Non-pigmented ciliary epithelial cell (primary cell): ENCODE measurements at places on chromosomes 1 and 21.

DNA sequence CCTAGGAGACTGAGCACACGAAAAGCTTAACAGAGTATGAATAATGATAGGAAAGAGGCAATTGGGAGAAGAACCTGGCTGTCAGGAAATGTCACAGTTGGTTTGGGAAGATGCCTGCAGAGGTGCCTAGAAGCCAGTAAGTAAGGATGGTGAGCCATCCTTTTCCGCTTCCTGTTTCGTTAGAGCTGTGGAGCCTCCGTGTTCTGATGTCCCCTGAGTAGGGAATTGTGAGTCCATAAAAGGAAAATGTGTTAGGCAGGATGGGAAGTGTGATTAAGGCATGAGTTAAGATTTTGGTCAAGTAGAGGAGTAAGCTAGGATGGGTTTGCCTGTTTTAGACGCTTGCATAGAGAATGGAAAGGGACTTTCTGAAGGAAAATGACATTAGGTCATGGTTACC, 9.0 kb downstream of the CLIC4 start:
- no peak for DNase-seq

DNA sequence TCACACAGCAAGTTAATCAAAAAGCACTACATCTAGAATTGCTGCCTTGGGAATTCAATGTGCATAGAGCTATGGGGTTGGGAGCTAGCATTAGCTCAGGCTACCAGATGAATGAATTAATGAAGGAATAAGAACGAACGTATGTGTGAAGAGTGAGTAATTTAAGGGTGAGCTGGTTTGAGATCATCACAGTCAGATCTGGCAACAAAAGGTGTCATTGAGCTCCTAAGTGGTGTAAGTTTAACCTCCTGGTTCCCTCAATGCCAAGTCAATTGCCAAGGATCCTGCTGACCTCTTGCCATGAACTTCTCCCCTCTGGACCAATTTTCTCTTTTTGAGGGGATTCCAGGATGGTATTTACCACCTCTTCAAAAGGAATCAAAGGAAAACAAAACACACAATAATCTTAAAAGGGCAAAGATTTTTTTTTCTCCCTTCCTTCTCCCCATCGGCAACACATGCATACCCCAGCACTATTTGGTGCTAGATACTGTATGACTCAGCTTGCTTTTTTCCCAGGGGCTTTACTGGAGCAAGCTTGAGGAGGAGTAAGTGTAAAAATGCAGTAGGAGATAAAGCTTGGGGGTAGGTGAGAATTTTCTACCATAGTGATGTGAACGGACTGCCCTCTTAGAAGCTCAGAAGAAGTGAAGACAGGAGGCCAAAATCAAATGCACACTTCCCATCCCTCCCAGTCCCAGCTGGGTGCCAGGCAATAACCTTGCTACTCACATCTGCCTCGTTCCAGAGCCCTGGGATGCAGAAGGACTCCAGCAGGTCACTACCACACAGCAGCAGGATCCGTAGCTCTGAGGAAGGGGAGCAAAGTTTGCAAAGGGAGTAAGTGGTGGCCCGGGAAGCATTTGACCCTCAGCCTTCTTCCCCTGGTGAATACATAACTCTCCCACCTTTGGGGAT, 92.0 kb downstream of the LAMC2 start:
- no peak for DNase-seq

- DNase-seq, result no peak
Measured at GRCh38 chr1:16989676-16990391, 9.4 kb upstream of the MFAP2 start.

DNA sequence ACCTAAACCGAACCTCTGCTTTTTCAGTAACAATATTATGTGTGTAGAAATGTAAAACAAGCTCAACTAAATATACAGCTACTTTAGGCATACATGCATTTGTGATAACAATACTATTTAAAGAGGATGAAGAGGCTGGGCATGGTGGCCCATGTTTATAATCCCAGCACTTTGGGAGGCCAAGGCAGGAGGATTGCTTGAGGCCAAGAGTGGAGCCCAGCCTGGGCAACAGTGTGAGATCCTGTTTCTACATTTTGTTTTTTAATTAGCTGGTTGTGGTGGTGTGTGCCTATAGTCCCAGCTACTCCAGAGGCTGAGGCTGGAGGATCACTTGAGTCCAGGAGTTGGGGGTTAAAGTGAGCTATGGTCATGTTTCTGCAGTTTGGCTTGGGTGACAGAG, 73.6 kb upstream of the LYPLAL1 start:
- no peak for DNase-seq

DNA sequence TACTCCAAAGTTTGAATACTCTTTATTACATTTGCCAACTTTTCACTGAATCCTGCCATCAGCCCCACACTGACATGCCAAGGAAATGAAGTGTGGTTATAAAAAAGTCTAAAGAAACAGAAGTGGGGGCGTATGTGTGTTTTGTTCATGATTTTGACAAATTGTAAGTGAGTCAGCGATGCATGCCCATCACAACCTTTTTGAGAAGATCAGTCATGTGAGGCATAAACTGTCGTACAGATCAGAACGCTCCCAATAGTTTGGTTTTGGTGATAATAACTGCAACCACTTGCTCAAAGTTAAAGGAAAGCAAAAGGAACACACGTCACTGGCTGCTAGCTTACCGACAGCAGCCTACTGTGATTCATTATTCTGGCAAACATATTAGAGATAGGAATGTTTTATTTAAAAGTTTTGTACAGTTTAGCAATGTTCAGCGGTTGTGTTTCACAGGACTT, 95.6 kb downstream of the RGS2 start:
- DNase-seq, result peak; percentile 85

GRCh38 chr21:35324372-35325220, 275.5 kb upstream of the RUNX1 start:
- peak; percentile 28 for DNase-seq

GRCh38 chr1:119160409-119160808, 20.0 kb upstream of the WARS2 start:
- DNase-seq, result no peak

GRCh38 chr1:37822906-37823815, 15.2 kb upstream of the YRDC start:
- no peak for DNase-seq

DNA sequence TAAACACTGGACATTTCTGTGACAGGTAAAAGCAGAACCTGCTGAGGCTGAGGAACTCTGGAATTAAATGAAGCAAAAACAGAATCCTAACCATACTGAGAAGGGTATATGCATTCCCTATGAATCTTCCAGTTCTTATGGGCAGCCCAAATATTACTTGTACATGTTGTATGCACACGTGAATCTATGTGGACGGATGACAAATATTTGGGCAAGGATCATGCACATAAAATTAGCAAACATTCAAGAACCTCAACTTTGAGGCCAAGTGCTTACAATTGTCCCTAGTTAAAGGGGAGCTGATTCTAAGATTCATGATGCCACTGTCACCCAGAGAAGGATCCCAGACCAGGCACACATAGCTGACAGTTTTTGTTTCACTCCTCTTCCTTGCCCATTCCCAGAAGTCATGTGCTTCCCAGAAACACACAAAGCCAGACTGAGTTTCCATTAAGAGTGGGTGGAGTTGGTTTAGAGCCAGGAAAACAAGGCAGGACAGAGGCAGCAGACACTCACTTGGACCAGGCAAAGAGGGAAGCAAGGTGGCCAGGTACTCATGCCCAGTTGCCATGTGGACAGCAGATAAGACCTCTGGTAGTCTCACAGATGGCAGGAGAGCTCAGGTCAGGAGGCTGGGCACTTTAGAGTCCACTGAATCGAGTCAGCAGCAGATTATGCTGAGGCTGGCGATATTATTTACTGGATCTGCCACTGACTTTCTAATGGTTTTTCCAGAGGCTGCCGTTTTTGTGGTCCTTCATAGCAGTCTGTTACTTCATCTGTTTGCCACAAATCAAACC, 25.6 kb downstream of the AK2 start:
- DNase-seq, result no peak

GRCh38 chr21:26194811-26195251, 24.3 kb upstream of the APP start:
- DNase-seq, result no peak

DNA sequence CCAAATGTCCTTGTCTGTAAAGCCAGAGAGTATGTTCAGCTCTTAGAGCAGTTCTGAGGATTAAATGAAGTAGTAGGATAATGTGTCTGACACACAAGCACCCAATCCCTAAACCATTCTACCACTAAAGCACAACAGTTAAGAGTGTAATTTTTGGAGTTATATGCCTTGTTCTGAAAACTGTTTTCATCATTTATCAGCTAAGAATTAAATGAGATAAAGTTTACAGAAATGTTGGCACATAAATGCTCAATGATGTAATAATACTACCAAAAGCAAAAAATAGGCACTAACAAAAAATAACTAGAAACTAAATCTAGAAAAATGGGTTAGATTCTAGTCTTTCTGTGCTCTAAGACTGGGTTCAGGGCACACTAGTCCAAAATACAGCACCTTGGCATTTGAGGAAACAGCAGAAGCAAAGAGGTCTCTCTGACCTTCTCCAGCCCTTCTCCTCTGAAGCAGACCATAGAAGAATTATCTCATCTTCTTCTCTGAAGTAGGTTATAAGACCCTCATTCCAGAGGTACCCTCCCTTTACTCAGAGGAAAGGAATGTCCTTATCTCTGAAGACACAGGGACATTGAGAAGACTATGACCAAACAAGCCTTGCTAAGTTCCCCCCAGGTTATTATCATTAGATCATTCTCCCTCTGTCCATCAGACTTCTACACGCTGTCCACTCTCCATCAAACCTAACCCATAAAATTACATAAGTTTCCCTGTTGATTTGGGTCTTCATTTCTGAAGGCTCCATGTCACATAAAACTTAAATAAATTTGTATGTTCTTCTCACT, 20.6 kb downstream of the ABL2 start:
- no peak for DNase-seq

GRCh38 chr21:45539796-45540600, 2.2 kb downstream of the SLC19A1 start:
- no peak for DNase-seq

DNA sequence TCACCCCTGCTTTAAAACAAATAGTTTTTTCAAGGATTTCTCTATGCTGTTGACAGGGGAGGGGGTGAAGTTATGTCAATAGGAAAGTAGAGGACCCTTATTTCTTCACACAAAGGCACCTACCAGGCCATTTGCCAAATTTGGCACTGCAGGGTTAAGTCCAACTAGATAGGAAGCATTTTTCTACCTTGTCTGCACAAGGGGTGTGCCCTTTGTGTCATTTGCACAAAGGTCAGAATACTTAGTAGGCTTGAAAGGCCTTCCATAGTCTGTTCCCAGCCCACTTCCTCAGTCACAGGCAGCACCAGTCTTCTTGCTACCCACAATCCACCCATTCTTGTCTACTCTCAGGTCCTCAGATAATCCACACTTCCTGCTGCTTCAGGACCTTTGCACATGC, 7.0 kb downstream of the TACSTD2 start:
- DNase-seq, result no peak

DNA sequence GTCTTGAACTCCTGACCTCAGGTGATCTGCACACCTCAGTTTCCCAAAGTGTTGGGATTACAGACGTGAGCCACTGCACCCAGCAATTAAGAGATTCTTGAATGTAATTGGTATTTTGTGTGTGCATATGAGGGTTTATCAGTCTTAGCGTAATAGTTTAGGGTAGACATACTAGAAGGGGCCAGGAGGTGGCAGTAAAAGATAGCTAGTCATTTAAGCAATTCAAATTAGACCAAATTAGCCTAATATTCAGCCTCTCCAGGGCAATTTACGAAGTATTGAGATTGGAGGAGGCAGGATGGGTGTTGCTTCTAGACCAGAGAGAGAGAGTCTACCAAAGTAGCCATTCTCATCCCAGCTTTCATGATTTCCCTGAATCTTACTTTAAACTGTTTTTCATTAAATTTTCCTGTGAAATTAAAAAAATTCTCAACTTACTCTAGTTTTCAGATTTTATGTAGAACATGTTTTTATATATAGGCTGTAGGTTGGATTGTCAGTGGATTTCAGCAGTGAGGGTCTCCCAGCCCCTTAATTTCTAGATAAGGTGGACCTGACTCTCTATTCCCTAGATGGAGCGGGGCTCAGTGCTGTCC, 119.7 kb downstream of the HHAT start:
- no peak for DNase-seq

DNA sequence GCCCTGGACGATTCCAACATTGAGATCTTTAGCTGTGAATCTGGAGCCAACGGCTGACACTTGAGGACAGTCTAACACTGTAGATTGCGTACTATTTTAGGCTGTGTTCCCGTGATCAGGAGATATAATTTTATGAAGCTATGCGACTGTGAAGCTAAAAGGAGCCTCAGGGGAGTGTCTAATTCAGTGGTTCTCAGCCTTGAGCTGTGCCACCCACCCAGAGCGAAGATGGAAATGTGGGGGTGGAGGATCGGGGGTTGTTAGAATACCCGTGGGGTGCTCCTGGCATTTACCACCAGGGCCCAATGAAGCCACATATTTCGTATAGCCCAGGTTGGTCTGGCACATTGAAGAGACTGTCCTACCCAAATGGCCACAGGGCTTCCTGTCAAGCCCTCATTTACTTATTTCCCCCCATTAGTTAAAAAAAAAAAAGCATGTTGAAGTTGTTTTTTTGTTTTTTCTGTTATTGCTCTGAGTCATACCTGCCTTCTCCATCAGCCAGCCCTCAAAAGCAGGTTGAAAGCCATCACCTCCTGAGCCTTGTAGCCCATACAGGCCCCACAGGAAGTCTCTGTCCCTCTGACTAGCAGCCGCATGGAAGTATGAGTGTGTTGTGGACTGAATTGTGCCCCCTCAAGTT, 141.7 kb downstream of the GALNT2 start:
- DNase-seq, result no peak
